ENCODE measurements at places on chromosomes 16 and 17.

DNA sequence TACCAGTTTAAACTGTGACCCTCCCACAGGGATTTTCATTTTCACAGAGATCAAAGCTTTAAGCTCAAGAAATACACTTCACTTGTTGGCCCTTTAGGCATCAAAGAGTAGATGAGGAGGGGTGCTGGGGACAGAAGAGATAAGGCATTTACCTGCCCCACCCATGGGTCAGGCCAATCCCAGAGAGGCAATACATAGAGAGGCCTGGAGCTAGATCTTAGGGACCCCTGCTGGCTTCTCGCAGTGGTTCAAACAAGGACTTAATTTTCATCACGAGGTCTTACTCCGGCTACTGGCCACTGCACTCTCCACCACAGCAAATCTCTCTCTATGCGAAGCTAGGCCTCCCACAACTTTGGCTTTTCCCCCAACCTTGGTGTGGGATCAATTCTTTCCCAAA lies 46.6 kb downstream of the NOG start:
- DNase-seq: no peak

DNA sequence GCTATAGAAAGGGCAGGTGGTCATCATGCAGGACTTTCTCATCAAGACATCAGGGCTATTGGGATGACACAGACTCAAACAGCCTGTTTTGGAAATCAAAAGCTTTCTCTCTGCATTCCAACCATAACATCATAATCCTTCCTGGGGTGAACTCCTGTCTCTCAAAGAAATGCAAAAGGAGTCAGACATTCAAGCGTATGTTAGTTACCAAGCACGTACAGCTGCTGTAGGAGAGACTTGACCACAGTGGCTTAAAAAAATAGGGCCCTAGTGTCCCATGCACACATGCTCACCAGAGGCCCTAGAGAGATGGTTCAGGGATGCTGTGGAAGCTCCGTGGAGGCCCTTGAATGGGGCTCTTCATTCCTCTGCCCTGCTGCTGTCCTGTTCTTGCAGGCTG lies 24.6 kb upstream of the FOXF1 start:
- DNase-seq: no peak

- no peak for DNase-seq
These were observed at the start of gene TRPV2 for GRCh38 chr17:16415031-16415924. Gene TRPV2, plus strand, starts transcription at chr17:16415571. Its CDS starts 2,098 bp downstream, at chr17:16417669.

GRCh38 chr17:13996276-13996675 lies 73.0 kb upstream of the COX10 start:
- DNase-seq: no peak

DNA sequence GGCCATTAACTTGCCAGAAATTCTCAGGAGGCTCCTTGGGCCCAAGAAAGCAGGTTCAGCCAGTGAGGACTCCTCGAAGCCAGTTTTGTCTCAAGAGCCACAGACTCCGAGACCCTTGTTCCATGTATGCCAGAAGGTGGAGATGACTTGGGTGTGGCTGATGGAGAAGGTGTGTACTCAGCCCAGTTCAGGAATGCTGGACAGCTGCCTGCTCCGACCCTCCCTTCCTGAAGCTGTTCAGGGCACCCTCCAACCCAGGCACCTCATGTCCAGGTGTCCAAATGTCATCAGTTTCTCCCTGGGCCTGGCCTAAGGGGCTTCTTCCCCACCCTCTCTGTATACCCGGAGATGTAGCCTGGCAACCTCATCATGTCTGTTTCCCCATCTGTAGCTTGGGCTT lies 40.2 kb downstream of the NOG start:
- DNase-seq: no peak

- DNase-seq: no peak
These were observed 112.4 kb downstream of the XYLT1 start for GRCh38 chr16:17358355-17358754.

DNA sequence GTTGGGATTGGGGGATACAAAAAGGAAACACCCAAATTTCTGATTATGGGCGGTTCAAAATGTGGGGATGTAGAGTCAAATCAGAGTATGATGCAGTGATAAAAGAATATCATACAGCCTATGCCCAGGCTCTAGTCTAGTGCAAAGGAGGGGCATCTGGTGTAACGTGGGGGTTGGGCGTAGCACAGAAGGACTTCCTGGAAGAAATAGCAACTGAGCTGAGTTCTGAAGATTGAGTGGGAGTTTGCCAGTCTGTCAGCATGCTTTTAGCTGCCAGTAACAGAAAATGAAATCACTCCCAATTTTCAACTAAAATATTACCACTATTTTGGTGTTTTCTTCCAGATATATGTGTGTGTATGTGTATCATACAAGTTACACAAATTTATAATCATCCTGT lies 196.9 kb downstream of the SPECC1 start:
- peak; percentile 34 for DNase-seq

- DNase-seq: no peak
These were observed 7.3 kb upstream of the CUEDC1 start for GRCh38 chr17:57962279-57963148.

GRCh38 chr17:2396192-2396567 lies 4.7 kb downstream of the MNT start:
- no peak for DNase-seq

DNA sequence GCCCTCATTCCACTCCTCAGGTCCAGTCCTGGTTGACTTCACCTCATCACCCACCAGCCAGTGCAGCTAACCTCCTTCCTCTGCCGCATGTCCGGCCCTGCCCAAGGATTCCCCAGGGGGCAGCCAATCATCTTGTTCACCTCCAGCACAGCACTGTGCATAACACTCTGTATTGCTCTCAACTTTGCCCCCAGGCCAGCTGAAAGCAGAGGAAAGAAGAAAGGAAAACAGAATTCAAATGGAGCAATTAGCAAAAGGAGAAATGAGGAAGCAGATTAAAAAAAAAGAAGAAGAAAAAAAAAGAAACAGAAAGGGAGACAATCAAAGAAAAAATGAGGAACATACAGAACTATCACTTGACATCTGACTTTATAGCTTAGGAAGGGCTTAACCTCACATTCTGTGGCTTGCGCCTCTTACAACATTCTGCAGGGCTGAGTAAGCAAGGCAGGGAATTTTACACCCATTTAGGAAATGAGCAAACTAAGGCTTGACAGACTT lies 26.1 kb downstream of the GAS7 start:
- DNase-seq: no peak

DNA sequence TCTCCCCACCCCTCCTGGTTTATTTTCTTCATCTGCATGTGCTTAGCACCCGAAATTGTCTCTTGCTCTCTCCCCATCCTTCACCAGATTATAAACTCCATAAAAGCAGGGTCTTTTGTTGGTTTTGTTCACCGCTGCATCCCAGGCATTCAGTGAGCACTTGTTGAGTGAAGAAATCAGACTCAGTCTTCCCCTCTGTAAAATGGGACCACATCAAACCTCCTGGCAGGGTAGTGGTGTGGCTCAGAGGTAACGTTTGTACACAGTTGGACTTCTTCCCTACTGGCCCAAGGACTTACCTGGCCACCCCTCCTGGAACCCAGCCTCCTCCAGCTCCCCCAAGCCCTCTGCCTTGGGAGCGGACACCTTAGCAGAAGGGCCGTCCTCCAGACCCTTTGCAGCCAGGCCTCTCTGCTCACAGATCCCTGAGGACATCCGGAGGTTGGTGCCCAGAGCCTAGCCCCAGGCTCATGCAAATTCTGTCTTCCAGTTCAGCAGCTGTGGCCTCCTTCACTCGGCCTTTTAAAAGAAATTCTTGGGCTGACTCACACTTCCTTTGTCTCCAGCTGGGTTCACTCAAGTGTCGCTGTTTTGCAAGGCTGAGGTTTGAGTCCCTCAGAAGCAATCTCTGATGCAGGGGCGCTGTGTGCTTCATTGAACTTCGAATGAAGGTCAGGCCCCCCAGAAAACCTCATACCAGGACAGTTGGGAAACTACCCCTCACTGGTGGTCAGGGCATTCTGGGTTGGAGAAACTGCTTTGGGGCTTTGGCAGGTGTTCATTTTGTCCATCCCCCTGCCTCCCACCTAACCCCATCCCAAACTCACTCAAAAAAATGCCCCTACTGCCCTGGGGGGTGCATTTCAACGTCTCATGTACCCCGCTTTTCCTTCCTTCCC lies 16.8 kb upstream of the RMI2 start:
- no peak for DNase-seq

DNA sequence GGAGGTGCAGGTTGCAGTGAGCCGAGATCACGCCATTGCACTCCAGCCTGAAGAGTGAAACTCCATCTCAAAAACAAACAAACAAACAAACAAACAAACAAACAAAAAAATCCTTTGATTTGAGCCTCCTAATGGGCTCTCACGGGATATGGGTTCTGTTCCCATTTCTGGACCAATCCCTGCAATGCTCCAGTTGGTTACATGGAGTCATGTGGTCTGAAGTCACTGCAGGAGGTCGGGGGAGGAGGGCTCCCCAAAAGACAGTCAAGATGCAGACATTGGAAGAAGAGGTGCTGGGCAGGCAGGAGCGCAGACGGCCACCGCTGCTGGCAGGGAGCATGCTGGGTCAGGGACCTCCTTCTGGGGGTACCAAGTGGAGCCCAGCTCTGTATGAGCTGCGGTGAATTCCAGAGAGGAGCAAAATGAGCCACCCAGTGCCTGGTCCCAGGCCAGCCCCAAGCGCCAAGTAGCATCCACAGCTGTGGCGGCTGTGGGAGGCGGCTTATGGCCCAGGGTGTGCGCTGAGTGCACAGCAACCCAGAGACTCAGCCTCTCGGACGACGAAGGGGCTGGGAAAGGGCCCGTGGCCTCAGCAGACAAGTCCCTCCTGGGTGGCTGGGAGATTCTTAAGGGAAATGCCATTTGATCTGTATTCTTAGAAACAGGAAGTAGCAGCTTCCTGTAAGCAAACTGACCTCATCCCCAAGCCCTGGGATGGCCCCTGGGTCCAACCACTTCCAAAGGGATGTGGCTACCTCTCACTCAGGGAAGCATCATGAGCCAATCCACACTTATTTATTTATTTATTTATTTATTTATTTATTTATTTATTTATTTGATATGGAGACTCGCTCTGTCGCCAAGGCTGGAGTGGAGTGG lies 19.6 kb upstream of the ATP2A3 start:
- no peak for DNase-seq

GRCh38 chr16:89431158-89431584 lies 59.2 kb downstream of the ANKRD11 start:
- DNase-seq: peak; percentile 71

- DNase-seq: no peak
These were observed 30.2 kb downstream of the ABCC3 start for GRCh38 chr17:50664788-50665458.

- no peak for DNase-seq
These were observed 118.1 kb downstream of the IRX5 start for GRCh38 chr16:55048745-55049144.

DNA sequence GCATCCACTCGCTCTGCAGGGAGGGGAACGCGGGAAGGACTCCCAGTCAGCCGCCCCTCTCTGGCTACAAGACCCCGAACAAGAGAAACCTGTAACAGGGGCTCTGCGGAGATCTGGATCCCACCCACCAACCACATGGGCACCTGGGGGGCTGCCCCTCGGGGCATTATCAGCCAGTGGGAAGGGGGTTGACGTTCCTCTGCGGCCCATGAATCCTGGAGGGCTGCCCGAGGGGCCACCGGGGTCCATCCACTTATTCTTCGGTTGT lies 1.8 kb upstream of the PCGF2 start:
- no peak for DNase-seq

- DNase-seq: no peak
These were observed 29.7 kb downstream of the MYO15A start for GRCh38 chr17:18138065-18138749.

DNA sequence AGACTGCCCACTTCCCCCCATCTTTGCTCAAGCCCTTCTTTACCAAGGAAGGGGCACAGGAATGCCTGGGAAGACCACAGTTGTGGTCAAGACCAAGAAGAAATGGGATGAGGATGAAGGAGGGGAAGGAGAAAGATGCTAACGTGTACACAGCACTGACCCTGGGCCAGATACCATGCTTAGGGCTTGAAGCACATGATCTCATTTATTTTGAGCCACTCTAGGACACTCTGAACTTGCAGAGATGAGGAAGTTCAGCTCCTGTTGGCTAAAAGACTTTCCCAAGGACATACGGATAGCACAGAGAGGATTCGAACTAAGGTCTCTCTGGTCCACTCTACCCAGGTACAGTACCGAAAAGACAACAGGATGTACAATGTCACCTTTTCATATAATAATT lies 42.6 kb downstream of the PIK3R5 start:
- DNase-seq: no peak

GRCh38 chr16:25750488-25751216 lies 58.9 kb downstream of the HS3ST4 start:
- DNase-seq: no peak

- DNase-seq: no peak
These were observed 144.3 kb downstream of the VPS53 start for GRCh38 chr17:570388-570787.

DNA sequence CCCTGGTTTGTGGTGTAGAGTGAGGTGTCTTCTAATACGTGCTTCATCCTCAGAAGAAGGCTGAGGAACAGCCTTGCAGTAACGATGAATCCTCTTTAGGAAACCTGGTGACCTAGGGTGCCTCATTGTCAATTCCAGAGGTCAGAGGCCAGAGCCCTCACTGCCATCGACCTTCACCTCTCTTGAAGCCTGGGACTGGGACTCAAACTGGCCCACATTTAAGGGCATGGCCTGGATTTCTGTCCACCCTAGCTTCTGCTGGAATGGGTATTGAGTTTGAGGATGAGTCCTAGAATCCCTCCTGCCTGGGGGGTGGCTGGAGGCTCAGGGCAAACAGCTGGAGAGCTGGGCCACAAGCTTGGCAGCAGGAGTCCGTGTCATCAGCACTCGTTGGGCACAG lies 38.6 kb downstream of the ELAC2 start:
- DNase-seq: no peak

DNA sequence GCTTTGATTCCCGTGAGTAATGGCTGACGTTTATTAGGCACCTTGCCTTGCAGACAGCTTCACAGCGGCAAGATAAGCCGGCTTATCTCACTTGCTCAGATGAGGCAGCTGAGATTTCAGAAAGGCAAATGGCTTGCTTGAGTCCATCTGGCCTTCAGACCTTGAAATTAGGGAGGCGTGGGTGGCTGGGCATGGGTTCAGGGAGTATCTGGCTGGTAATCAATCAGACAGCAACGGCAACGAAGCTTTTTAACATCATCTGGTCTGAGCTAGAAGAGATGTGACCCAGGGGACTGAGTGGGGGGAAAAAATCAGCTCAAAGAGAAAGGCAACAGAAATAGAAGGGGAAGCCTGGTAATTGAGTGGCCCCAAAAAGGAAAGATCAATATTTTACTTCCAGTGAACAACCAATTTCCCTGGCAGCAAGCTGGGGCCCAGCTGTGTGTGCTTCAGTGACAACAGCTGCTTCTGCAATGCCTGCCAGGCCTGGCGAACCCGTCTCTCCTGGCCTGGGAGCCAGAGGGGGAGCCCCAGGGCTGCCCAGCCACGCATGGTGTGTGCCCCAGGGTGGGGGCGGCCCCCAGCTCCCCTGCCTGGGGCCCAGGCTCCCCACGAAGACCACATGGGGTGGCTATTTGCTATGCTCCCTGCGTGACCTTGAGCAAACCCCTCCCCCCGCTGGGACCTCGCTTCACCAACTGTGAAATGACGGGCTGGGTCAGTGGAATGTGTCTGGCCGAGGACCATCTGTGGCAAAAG lies 34.0 kb downstream of the RAB11FIP4 start:
- no peak for DNase-seq

Data from prostate gland (tissue), 2 donors.